ENCODE measurements at places on chromosomes 3 and 15.

DNA sequence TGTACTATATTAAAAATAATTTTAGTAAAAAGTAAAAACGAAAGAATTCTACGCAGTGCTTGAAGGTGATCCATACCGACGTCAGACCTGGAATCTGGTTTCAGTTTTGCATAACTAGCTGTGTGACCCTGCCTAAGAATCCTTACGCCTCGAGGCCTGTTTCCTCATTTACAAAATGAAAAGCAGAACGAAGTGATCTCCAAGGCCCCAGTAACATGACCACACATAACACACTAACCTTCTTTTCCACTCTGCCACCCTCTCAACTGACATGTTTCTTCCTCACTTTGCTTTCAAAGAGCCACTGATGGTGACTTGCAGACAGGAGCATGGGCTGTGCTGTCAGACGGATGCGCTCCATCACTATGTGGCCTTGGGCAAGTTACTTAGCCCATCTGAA, 4.8 kb downstream of the MESD start:
- DNase-seq, result no peak

- no peak for DNase-seq
Measured at GRCh38 chr3:14806641-14807263, 12.0 kb upstream of the FGD5 start.

DNA sequence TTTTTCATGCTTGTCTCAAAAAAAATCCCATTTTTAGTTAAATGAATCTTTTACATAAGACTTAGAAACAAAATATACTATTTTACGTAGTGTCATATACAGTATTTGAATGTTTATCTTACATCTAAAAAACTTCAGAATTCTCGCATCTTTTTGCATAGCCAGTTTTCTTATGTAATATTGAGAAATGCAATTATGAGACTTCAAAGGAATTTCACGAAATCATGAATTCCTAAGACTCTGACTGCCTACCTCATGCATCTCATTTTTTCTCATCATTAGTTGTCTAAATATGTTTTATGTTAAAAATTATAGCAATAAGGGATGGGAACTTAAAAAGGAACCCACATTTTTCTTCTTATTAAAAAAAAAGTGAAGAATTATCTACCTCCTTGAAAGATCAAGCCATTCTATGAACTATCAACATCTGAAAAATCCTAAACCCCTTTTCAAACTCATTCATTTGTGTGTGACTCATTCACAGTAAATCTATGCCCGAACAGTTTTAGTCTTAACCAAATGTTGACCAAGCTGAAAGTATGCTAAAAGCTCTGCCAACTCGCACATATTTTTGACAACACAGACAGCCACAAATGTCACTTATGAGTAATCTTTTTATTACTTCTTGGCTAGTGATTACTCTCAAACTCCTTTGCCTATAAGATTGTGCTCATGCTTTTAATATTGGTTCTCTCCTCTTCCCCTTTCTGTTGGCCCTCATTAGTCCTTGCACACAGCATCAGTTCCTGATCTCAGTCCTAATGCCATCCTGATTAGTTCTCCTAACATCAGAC, 115.9 kb downstream of the DCLK3 start:
- DNase-seq, result no peak

- DNase-seq, result no peak
Measured at GRCh38 chr3:182180654-182181385, 469.1 kb downstream of the SOX2 start.

DNA sequence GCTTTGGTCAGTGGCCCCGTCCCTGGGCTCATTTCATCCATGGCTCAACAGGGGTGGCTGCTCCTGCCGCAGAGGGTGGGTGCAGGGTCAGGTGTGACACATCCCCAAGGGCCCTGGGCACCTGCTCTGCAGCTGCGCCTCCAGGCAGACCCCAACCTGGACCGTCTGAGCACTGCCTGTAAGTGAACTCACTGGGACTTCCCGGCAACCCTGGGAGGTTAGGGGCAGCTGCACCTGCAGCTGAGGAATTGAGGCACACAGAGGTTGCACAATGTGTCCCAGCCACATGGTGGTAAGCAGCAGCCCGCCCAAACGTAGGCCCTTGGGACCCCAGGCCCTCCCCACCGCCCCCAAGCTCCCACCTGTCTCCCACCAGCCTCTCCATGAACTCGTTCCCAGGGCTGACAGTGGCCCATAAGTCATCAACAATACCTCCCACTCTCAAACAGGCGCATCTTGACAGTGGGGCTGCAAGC, 55.1 kb downstream of the PLXNA1 start:
- DNase-seq, result no peak

- DNase-seq, result no peak
Measured at GRCh38 chr3:170132335-170132734, 49.2 kb downstream of the PHC3 start.

DNA sequence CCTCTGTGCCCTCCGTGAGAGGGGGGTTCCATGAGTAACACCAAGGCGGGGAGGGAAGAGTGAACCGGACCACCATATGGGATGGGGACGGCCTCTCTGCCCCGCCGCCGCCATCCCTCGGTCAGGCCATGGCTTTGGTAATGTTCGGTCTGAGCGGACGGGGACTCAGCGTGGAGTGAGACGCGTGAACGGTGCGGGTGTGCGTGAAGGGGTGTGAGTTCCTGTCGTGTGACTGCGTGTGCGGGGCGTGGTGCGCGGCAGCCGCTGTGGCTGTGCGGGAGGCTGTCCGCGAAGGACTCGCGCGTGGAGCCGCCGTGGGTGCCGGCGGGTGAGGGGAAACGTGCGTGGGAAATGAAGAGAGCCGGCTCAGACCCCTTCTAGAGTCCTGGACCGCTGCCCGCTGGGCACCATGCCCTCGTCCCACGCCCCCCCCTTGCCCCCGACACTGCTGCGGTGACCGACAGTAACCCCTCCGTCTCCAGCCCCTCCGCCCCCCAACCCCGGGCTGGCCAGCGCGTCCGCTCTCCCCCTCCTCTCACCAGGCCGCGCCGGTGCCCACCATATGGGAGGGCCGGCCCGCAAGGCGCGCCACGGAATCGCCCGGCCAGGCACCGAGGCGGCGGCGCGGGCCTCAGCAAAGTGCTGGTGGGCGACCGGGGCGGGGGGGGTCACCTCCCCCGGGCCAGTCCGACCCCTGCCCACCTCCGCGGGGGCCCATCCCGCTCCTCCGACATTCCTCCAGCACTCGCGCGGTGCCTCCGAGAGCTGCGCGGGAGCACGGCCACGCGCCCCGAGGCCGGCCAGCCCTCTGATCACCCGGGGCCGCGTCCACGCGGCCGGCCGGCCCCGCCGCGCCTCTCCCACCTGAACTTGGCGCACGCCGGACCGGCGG, 589 bp downstream of the KLF15 start:
- no peak for DNase-seq

DNA sequence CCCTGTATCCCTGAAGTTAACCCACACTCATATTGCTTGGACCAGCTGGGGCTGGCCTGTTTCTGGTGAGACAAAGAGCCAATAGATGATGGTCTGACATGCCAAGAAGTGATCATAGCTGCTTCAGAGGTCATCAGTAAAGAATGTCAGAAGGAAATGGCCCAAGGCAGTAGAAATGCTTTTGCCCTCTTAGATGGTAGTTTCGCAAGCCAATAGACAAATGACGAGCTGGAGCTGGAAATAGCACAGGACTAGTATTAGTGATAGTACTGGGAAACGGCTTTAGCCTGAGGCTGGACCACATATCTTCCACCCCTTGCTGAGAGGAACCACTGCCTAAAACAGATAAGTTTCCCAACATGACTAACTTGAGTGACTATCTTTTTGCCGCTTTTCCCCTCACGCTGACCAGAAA, 176.1 kb upstream of the THBS1 start:
- no peak for DNase-seq

DNA sequence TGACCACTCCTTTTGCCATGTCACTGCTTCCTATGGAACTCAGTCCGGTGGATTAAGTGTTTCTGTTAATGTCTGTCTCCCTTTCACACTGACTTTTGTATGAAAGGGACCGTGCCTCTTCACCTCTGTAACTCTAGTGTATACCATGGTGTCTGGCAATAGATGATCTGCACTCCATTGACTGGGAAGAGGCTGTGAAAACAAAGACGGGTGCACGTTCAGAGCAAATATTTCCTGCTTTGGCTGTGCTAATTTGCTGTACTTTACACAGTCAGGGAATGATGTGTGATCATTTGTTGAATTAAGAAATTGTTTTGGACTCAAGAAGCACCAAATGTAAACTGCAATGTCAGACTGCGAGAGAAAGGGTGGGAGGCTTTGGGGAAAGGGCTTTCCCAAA, 315.2 kb downstream of the RORA start:
- no peak for DNase-seq

GRCh38 chr15:80464951-80465625, 60.9 kb downstream of the ARNT2 start:
- DNase-seq, result no peak

DNA sequence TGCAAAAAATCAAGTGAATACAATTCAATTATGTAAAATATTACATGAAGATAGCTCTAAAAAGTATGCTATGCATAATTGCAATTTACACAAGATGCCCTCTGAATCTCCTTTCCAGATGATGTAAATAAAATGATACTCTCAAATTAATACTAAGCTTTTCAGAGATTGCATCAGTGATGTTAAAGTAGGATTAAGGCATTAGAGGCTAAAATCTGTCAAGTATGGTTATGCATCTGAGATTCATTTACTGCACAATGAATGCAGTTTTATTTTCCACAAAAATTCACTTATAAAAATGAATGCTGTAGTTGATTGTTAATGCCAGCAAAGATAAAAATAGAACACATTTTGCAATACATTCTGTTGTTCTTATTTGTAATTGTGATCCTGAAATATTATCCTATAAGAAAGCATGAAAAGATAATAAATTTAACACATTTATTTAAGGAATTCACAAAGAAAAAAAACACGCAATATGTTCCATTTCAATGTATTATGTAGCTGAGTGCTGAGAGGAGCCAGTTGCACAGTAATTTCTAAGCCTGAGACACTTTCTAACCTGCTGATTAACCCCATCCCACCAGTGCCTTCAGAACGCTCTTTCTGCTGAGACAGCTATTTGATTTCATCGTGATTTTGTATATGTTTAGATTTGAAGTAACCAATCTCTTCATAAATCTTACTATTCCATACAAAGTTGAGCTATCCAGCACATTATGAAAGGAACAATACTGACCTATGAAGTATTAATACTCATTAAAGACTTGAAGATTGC, 224.4 kb downstream of the CADM2 start:
- no peak for DNase-seq

DNA sequence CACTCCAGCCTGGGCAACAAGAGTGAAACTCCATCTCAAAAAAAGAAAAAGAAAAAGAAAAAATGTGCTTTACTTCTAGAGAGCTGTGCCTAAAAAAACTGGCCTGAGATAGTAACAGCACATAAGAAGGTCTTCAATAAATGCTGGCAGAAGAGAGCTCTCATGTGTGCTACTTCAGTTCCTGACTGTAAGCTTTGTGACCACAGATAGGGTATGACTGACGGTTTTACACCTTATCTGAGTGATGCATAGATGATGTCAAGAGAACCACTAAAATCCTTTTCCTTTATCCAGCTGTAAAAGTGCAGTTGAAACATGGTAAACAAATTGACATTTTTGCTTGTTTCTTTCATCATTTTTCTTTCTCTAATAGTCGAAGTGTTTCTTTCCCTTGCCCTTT, 127.9 kb downstream of the C3orf70 start:
- DNase-seq, result no peak

DNA sequence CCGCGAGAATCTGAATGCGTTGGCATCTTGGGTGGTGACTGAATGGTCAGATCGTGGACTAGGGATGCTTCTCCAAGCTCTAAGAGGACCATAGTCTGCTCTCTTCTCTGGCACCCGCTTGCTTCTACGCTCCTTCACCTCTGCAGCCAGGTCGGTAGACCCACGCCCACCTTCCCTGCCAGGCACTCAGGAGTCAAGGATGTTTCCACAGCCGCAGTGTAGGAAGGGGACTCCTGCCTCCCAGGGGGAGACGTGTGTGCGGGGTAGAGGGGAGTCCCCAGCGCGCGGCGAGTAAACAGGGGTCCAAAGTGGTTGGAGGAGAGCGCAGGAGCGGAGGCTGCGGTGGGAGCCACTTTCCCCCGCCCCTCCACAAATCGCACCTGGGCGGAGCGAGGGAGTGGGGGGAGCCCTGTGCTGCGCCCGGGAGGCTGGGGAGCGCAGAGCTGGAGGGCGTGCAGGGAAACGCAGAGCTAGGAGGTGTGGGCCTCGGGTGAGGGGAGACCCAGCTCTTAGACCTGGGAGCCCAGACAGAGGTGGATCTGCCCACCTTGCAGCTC, 1.7 kb downstream of the LRRC3B start:
- DNase-seq, result no peak

DNA sequence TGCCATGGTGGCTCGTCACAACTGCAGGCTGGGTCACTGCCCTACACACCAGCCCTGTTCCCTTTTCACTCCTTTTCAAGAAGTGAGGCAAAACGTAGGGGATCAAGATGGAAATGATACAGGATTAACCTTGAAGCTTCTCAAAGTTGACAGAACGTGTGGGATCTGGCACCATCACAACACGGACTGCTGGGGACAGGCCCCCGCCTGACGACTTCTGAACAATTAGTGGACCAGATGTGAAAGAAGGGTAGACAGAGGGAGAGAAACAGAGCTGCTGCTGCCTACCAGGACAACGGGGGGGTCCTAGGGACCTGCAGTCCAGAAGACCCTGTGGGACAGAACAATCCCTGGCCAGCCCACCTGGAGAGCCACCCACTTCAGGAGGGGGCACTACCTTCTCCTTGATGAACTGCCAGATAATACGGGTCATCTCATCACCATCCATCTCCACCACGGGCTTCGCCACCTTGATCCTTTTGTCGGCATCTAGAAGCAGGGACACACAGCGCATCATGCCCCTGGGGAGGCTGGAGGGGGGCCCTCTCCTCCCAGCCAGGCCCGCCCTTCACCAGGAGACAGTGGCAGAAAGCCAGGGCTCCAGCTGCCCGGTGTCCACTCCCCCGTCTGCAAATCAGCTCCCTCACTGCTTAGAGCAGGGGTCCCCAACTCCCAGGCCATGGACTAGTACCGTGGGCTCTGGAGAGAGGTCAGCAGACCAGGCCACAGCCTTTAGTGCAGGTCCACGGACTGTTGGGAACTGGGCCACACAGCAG, 10.9 kb downstream of the IDH2 start:
- DNase-seq, result no peak

DNA sequence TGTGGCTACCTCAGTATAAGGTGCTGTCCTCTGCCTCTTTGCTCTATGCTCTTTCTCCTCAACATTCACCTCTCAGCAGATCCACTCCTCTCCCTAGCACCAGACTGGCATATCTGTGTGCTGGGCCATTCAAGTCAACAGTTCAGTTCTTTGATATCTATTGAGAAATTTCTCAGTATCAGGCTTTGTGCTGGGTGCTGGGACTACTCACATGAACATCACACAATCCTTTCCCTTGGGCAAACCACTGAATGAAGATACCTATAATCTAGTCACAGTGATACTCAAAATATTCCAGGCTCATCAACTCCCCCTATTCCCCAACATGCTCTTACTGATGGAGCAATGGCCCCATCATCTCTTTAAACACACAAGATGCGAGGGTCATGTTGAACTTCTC, 120.8 kb downstream of the RPL22L1 start:
- DNase-seq, result no peak
